Large intestine (tissue), 12 donors: ENCODE measurements at places on chromosomes 13 and 19.

- DNase-seq = peak; percentile 46
Measured at GRCh38 chr13:41458761-41459431, 1.5 kb downstream of the RGCC start.

- no peak for DNase-seq
Measured at GRCh38 chr19:18433735-18434398, 4.1 kb downstream of the ISYNA1 start.

DNA sequence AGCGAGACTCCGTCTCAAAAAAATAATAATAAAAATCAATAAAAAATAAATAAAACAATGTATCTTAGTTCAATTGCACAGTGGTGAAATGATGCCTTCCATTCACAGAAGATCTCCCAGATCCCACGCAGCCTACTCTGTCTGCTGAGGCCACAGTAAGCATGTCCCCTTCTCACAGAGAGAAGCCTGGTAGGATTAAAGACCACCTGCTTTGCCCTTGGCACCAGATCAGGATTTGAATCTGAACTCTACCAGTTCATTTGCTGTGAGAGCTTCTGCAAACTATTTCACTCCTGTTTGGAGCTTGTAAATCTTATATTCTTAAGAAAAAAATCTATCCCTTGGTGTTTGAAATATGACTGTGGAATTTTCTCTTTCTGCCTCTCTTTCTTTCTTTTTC, 2.2 kb upstream of the SLC7A1 start:
- DNase-seq = no peak

GRCh38 chr19:50449236-50449899, 16.7 kb downstream of the MYBPC2 start:
- no peak for DNase-seq

DNA sequence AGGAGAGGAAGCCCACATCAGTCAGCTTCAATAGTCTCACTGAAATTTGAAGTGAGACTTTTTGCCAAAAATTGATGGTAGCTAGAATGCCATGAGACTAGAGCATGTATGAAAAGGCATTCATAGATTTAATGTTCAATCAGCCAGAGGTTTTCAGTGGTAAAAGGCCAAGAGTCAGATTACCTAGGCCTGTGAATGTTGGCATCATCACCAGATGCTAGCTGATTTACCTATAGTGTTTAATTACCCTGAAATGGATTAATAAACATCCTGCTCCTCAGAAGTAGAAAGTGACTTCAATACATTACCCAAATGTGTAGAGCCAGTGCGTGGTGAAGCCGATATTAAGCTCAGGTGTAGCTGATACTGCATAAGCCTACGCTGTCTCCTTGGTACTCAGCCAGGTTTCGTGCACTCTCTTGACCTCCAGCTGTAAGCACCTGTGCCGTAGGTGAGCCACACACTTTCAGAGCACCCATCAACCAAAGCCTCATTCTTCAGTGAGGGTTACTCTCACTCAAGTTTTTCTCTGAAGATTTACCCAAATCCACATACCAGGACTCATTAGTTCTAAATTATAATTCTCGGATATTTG, 1140.3 kb upstream of the SLC10A2 start:
- DNase-seq = no peak

DNA sequence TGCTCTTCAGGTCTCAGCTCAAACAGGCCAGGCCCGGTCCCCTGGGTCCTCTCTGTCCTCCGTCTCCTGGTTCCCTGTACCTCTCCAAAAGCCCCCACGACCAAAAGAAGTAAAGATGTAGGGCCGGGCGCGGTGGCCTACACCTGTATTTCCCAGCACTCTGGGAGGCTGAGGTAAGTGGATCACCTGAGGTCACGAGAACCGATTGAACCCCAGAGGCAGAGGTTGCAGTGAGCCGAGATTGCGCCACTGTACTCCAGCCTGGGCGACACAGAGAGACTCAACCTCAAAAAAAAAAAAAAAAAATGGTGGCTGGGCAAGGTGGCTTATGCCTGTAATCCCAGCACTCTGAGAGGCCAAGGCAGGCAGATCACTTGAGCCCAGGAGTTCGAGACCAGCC, 22.0 kb upstream of the BCL3 start:
- peak; percentile 84 for DNase-seq

- no peak for DNase-seq
Measured at GRCh38 chr13:50017819-50018218, 2.6 kb downstream of the KCNRG start.

DNA sequence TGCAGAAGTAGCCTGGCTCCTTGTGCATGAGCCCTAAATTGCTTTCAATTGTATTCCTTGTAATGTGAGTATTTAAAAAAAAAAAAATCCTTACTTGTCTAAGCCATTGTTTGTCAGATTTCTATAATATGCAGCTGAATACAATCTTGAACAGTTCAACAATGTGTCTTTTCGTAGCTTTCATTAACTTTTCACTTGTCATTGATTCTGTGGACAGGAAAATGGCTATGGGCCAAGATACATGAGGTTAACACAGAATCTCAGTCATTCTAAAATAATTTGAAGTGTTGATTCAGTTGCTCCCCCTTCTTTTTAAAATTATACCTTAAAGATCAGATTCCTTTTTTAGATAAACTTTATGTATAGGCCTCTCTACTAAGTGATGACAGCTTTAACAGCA, 395.8 kb upstream of the KLF12 start:
- no peak for DNase-seq

DNA sequence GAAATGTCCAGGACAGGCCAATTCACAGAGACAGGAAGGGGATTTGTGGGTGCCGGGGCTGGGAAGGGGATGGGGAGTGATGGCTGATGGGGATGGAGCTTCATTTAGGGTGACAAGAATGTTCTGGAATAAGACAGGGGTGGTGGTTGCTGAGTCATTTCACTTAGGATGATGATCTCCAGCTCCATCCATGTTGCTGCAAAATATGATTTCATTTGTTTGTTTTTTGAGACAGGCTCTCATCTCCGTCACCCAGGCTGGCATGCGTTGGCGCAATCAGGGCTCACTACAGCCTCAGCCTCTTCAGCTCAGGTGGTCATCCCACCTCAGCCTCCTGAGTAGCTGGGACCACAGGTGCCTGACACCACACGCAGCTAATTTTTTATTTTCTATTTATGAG, 3.1 kb upstream of the JSRP1 start:
- no peak for DNase-seq
